Activated T-cell treated with anti-CD3 and anti-CD28 coated beads for 1 hour (primary cell): ENCODE measurements at places on chromosomes 16 and 17.
A peak's percentile ranks its signal among the peaks of the same experiment; 100 is the strongest.

GRCh38 chr17:79986411-79987186 is 49.1 kb downstream of the TBC1D16 start:
- no peak for DNase-seq

DNA sequence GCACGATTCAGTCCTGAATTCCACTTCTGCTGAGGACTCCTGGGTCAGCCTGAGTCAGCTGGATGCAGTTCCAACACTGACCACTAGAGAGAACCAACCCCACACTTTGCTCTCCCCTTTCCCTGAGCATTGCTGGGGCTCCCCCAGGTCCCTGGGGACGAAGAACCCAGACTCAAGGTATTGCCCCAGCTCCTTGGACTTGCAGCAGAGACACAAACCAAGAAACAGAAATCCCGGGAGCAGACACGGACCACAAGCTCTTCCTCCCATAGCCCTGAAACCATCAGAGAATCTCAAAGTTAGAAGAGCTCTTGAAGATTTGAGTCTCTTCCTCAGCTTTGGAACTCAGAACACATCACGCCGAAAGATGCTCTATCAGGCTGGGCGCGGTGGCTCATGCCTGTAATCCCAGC is 678 bp upstream of the GH1 start:
- peak; percentile 62 for DNase-seq

- no peak for DNase-seq
Observed at GRCh38 chr17:81057079-81057730, 22.3 kb downstream of the BAIAP2 start.

DNA sequence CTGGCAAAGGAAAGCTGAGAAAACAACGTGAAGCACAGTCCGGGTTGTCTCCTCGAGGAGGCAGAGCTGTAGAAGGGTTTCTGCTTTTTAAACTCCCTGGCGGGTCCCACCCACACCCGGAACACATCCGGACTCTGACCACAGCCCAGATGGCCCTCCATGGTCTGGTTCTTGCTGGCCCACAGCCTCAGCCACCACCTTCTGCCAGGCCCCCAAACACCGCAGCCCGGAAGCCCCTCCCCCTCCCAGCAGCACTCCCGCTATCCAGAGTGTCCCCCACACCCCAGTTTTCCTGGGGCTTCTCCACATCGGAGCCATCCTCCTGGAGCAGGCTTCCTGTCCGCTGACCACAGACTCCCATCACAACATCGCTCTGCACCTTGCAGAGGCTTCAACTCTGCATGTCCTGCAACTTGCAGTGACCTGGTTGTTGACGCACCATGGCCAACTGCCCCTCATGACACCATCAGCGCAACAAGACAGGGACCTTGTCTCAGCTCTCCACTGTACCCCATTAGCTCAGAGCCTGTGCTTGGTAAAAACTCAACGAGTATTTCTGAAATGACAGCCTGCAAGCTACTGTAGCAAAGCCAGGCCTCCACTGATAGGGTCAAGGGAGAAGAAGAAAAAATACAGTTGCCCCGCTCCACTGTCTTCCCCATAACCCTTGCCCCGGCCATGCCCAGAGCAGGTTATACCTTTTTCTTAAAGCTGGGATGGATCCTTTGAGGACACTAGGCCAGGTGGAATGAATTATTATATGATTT is 129.8 kb downstream of the C16orf78 start:
- no peak for DNase-seq

DNA sequence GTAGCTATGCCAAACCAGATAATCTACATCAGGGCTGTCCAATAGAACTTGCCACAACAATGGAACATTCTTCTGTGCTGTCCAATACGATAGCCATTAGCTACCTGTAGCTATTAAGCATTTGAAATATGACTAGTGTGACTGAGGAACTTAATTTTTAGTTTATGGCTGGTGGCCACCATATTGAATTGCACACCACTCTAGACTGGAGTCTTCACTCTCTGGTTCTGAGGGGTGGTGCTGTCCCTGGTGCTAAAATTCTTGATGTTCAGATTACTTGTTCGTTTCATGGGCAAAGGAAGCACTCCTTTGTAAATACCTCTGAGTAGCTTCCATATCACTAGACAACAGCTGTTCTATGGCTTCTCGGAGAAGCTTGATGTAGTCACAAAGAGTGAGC is 296.6 kb downstream of the NPIPA8 start:
- no peak for DNase-seq

DNA sequence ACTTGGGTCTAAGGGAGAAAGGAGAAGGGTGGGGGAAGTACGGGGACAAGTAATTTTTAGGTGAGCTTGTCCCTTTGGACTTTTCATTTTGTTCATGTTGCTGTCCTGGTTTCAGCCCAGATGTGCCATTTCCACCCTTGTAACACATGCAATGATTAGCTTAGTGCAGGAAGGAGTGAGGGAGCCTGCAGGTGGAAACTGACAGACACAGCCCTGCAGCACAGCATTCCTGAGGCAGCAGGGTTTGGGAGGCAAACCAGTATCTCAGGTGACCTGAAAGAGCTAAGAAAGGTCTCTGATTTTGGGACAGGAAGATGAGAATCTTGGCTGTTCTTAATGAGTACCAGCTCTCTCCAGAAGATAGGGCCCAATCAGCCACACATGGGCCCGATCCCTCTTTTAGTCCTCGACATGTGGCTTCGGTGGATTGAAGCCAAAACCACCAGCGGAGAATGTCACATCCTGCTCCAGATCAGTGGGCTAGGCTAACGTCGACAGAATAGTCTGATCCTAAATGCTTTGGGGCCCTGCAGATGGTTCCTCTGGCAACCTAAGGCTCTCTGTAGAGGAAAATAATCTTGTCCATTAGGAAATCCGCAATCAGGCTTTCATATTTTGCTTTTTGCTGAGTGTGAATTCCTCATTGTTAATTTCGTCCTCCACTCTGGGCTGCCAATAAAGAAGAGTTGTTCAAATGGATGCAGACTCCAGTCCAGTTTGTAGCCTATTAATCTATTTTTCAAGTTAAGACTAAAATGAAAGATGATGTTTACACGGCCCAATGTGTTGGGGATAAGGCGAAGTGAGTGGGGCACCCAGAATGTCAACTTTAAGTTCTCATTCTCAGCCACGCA is 3.8 kb upstream of the RNF157 start:
- no peak for DNase-seq

GRCh38 chr16:79069121-79069520 is 531.4 kb downstream of the MAF start:
- DNase-seq = no peak

- no peak for DNase-seq
Observed at GRCh38 chr16:770411-770810, 9.9 kb downstream of the MSLN start.

GRCh38 chr17:49231563-49231894 is 942 bp upstream of the PHOSPHO1 start:
- DNase-seq = no peak

DNA sequence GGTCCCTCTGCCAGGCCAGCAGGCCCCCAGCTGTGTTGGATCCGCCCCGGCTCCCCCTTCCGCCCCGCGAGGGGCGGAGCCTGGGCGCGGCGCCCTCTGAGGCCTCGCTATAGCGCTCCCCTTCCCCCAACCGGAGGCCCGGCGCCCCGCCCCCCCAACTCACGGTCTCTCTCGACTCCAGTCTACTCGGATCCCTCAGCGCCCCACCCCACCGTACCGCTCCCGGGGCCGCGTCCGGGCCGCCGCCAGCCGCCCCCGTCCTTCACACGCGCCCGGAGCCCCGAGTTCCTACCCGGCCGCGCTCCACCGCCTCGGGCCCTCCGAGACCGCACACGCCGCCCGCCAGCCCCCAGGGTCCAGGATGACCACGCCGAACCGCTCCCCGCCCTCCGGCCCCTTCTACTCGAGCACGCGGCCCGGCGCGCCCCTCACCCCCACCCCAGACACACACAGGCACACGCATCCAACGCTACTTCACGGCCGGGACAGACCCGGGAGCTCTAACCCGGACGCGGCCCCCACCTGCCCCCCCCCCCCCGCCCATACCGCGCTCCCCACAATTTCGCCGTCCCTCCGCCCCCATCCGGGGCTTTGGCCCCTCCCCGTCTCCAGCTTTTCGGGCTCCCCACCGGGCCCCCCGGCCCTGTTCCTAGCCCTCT is 1.4 kb downstream of the PHF23 start:
- DNase-seq = peak; percentile 84

GRCh38 chr17:35944151-35944550 is 638 bp upstream of the LYZL6 start:
- no peak for DNase-seq

- no peak for DNase-seq
Observed at GRCh38 chr17:60157487-60158040, 7.8 kb downstream of the CA4 start.

DNA sequence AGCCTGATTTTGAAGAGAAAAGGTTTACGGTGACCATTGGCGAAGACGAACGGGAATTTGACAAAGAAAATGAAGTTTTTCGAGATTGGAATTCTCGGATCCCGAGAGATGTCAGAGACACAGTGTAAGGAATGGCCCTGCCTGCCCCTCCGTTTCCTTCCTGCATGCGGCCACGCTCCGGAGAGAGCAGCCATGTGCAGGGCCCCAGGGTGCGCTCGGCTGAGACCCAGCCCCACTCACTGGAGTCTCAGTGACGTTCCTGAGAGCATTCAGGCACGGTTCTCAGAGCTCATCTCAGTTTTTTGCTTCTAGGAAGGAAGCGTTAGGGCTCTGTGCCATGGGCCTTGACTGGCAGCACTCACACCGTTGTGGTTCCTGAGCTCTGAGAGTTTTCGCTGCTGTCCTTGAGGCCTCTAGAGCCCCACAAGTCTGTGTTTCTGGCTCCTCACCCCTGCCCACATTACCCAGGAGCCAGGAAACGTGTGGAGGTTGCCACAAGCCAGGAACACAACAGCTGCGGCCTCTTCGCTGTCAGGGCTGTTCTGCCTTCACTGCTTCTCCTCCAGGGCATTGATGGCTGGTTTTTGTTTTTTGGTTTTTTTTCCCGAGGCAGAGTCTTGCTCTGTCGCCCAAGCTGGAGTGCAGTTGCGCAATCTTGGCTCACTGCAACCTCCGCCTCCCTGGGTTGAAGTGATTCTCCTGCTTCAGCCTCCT is 29.8 kb downstream of the ZC3H18 start:
- DNase-seq = no peak

- no peak for DNase-seq
Observed at GRCh38 chr16:11170696-11171447, 85.1 kb downstream of the SOCS1 start.

DNA sequence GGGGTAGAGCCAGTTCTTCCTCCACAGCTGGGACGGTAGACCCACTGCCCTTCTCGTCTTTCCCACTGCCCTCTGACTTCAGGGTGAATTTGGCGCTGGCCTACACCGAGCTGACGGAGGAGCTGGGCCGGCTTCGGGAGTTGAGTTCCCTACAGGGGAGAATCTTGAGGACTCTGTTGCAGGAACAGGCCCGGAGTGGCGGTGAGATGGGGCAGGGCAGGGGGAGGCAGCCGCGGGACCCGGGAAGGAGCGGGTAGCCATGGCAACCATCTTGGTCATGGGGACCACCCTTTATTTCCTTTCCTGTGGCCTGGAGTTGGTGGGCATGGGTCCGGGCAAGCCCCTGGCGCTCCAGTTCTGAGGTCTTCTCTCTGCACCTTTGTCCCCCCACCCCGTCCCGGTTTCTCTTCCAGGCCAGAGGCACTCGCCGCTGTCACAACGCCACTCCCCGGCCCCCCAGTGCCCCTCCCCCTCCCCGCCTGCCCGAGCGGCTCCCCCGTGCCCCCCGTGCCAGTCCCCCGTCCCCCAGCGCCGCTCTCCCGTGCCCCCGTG is 14.4 kb downstream of the TBKBP1 start:
- DNase-seq = no peak

- no peak for DNase-seq
Observed at GRCh38 chr16:30353438-30354129, 1.5 kb downstream of the CD2BP2 start.

GRCh38 chr16:51756447-51757123 is 605.5 kb upstream of the SALL1 start:
- DNase-seq = no peak

GRCh38 chr16:87921236-87921773 is 15.0 kb downstream of the CA5A start:
- DNase-seq = no peak

DNA sequence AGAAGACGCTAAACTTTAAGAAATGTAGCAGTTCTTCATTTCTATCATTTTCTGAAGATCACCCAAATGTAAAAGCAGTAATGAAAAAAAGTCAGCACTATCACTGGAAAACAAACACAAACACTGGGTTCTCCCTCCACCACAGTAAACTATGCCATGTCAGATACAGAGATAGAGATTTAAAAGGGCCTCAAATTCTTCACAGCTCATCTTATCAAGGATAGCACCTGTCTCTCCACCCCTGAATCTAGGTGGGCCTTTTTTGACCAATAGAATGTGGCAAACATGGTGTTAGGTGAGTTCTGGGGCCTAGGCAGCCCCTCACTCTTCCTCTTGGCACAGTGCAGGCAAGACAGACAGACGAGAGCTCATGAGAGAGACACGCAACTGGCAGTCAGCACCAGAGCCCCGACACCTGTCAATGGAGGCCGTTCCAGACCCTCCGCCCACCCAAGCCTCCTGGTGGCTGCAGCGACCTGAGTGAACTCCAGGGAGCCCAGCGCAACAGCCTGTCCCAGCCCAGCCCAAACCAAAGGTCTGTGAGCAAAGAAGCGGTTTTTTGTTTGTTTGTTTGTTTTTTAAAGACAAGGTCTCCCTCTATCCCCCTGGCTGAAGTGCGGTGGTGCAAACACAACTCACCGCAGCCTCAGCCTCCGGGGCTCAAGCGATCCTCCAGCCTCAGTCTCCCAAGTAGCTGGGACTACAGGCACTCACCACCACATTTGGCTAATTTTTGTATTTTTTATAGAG is 79.8 kb downstream of the TBC1D16 start:
- no peak for DNase-seq
